ENCODE measurements at places on chromosomes 7 and 10.

DNA sequence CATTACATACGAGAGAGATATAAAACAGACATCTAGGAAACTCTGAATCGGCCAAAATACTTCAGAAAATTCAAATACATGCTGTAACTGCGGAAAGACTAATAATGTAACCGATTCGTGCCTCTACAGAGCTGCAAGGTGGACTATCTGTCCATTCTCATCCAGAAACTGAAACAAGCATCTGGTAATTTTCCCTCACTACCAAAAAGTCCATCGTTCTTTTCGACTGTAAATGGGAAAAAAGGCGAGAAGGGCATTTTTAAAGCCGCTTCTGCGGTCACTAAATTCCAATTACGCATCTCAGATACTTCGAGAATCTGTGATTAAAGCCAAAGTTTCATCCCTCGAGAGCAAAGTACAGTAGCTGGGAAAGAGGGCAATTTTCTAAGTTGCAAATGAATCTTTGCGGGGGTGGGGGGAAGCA is 1.3 kb downstream of the OGA start:
- no peak for DNase-seq

- DNase-seq = no peak
These were observed 47.5 kb upstream of the DDC start for GRCh38 chr7:50612704-50613103.

DNA sequence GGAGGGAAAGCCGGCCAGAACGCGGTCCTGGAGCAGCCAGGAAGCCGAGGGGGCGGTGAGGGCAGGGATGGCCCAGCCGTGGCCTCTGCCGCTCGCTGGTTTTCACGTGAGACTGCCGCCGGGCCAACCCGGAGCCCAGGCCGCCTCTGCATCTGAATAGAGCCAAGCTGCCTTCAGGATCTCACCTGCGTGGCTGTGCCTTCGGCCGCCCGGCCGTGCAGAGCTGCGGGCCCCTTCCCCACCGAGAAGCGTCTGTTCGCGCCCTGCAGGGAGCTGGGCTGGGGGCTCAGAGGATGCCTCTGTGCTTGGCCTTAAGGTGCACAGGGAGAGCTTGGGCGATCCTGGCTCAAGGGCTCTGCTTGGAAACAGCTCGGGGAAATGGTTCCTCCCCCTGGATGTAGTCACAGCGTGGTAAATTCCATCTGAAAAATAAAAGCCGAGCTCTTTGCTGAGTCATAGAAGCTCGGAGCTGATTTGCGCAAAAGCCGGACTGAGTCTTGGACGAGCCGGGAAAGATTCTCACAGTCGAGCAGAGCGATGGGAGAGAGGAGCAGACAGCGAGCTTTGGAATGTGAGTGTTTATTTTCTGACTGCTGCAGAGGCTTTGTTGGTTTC is at the start of gene JAKMIP3:
Gene JAKMIP3 (plus strand): TSS at position 456 of the 615 bp plus-strand sequence. CDS start 38,863 bp downstream, outside the sequence.
- DNase-seq = no peak

DNA sequence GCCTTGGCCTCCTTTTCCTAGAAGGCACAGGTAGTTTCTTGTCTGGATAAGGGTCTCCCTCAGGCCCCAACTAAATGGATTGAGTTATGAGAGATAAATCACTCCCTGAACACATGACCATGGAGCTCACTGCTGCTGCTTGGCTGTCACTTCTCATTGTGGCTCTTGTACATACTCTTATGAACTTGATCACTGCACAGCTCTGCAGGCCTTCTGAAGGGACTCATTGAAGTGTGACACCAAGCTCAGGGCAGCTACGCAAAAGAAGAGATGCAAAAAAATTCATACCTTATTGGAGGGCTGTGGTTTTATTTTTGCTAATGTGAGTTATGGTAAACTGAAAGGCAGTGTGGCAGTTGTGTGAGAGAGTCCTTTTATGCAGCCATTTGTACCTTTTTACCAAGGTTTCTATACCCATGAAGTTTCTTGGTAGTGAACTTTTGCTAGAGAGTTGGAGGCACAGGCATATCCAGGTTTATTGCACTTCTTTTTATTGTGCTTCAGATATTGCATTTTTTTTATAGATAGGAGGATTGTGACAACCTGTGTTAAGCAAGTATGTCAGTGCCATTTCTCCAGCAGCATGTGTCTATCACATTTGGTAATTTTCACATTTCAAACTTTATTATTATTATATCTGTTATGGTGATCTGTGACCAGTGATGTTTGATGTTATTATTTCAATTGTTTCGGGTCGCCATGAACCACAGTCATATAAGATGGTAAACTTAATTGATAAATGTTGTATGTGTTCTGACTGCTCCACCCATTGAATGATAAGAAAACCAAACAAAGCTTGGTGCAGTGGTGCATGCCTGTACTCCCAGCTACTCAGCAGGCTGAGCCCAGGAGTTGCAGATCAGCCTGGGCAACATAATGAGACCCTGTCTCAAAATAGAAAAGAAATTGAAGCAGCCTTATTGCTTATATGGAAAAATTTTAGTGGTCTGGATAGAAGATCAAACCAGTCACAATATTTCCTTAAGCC is 100.6 kb downstream of the LRRC4 start:
- no peak for DNase-seq

GRCh38 chr7:157267516-157267915 is 69.3 kb upstream of the DNAJB6 start:
- no peak for DNase-seq

DNA sequence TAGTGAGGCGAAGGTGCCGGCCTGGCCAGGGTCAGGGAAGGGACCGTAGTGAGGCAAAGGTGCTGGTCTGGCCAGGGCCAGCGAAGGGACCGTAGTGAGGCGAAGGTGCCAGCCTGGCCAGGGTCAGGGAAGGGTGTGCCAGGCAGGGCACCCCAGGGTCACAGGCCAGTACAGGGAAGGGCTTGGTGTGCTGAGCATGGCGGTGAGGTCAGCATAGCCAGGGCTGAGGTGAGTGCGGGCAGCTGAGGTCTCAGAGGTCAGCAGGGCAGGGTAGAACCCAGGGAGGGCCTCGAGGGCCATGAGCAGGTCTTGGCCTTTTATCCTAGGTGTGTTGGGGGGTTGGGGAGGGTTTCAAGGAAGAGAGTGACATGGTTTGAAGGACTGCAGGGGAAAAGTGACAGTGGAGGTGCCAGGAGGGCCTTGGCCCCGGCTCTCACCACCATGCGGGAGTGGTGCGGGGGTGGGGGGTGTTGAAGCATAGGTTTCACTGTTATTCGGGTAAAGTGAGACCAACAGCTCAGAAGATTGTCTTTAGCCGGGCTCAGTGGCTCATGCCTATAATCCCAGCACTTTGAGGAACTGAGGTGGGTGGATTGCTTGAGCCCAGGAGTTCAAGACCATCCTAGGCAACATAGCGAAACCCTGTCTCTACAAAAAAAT is 93.3 kb downstream of the CHST15 start:
- DNase-seq = no peak

DNA sequence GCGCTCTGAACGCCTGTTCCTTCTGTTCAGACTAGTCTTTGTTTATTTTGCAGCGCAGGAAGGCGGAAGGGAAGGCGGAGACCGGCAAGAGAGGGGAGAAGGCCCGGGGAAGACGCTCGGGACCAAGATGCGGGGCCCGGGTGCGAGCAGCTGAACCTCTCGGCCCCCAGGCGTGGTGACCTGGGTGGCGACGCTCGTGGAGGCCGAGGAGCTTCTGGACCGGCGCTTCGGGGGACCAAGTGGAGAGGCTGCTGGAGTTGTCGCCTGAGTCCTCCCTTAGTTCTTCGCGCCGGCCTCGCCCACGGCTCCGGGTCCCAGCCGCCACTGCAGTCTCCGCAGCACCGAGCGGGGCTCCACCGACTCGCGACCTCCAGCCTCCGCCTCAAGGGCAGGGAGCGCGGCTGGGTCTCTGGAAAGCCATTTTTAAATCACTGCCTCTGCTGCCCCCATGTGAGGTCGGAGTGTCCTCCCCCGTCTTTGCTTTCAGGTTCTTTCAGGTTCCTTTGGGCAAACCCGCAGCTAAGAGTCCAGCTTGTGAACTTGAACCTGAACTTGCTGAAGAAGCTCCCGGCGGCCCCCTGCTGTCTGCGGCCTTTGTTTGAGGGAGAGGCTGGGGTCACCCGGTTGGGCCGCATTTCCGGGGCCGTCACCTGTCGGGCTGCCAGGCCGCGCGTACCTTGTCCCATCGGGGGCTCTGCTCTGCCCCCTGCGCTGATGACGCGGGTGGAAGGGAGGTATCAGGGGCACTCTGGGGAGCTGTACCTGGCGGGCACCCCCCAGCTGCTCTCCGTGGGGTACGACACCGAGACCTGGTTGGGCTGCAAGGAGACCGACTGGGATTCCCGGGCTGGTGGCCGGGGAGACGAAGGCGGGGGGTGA is 136.0 kb downstream of the KIF20B start:
- no peak for DNase-seq

Measured in KG1 (cell line).